ENCODE measurements at places on chromosomes 1 and 21. TPM values are rescaled to one million over a fixed set of nuclear protein-coding genes. Genes with fewer than 3 reads are reported as not detected.

DNA sequence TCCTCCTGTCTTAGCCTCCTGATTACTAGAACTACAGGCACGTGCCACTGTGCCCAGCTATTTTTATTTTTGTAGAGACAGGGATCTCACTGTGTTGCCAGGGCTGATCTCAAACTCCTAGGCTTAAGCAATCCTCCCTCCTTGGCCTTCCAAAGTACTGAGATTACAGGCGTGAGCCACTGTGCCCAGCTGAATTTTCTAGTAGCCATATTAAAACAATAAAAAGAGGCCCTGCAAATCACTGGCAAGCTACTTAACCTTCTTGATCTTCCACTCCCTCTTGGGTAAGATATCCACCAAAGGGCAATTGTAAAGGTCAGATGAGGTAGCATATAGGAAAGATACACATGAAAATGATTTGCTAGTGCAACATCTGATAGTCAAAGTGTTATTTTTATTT lies 65.6 kb upstream of the SRSF10 start:
- no peak for DNase-seq

- no peak for DNase-seq
Observed at GRCh38 chr1:66739401-66740157, 12.7 kb upstream of the DYNLT5 start.

- peak; percentile 66 for DNase-seq
Observed at GRCh38 chr1:178541829-178542553, 29.1 kb downstream of the TEX35 start.

DNA sequence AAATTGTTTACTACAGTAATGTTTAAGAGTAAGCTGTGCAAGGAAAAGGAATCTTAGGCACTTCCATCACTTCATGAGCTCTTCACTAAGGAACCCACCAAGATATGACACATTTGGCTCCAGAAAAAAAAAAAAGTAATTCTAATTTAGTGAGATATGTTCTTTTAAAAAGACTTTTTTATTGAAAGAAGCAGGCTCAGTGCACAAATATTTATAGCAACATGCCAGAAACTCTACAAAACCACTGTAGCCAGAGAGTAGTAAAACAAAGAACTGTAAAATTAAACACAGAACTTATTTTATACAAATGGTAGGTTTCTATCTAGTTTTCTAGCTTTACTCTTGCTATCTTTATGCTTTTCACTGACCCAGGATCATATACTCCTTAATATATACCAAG lies 434.6 kb upstream of the ADGRL2 start:
- no peak for DNase-seq

DNA sequence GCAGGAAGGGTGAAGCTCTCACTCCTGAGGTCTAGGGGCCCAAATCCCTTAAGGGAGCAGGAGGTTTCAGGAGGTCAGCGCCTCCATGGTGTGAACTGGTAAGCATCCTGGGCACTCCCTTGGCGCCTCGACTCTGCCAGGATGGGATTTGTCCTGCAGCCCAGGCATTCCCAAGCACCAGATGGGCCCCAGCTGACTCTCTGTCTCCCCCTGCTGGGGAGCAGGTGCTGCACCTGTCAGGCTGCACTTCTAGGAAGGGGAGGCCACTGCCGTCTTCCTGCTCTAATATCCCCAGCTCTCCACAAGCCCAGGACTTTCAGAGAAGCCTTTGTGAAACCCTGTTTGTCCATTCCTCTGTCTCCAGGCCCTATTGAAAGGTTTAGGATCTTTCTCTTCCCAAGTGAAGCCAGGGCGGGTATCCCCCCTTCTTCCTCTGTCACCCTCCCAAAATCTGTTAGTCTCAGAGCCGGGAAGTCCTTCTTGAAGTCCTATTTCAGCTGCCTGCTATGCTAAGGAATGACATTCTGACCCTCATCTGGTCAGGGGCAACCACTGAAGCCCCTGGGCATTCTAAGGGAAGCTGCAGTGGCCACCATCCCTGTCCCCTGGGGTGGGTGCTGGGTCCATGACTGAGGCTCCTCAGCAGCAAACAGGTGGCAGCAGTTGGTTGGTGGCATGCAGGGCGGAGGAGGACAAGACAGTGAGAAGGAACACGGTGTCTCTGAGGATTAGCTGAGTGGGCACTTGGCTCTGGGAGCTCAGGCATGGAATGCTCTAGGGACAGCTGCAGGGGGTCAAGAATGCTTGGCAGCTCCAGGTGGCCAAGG lies 3.2 kb downstream of the MYBPH start:
- DNase-seq, result peak; percentile 62

DNA sequence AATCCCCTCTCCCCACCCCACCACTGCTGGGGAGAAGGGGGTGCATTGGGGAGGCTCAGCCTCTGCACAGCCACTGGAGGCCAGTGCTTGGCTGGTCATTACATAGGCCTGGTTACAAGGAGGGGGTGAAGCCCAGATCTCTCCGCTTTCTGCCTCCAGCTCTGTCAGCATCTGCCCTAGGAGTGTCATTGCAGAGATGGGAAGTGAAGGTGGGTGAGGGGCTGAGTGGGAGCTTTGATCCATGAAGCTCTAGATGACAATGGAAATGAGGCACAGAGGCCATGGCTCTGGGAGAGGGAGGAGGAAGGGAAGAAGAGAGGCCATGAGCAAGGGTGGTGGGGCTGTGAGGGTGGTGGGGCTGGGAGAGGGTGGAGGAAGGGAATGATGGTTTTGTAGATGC lies 411.6 kb downstream of the MATN1 start:
- DNase-seq, result peak; percentile 18

DNA sequence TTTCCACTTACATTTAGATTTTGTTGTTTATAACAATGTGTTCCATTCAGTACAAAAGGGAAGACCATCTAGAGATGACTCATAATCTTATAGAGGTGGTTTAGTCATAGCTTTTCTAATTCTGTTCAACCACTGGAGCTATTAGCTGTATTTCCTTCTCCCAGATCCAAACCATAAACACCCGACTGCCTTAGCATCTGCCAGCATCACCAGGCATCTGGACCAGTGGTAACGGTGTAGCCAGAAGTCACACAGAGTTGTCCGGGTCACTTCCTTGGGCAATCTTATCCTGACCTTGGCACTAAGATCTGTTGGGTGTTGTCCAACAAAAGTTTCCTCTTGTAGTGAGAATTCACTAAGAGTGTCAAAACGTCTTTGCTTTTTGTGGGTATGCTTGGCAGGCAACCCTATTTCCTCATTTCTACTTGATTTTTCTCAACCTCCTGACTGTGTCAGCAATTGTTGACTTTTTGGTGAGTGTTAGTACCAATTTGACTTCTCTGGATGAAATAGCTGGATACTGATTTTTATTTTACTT lies 372.1 kb upstream of the B3GALT2 start:
- DNase-seq, result no peak

SH2D1B gene
- not detected for total RNA-seq

GBP7 gene
- 0.28 TPM for total RNA-seq

RNF207 gene
- total RNA-seq, result 12.4 TPM

NIBAN1 gene
- 60.8 TPM for total RNA-seq
